MG63 (cell line): ENCODE measurements at places on chromosomes 1 and 21. TPM values are rescaled to one million over a fixed set of nuclear protein-coding genes. Genes with fewer than 3 reads are reported as not detected.

The EXO1 gene
- 28.5 and 40.7 TPM in 2 replicates for total RNA-seq

The OR6N1 gene
- not detected in 2 replicates for total RNA-seq

The FAM177B gene
- not detected in 2 replicates for total RNA-seq

The CSMD2 gene
- not detected in 2 replicates for total RNA-seq

The WNT4 gene
- total RNA-seq: not detected in 2 replicates

The SPRR5 gene
- not detected in 2 replicates for total RNA-seq

The PRR9 gene
- 0.07 and 1.0 TPM in 2 replicates for total RNA-seq

The HES4 gene
- total RNA-seq: 17.6 and 25.5 TPM in 2 replicates

The PIP5K1A gene
- 28.3 and 38.6 TPM in 2 replicates for total RNA-seq

The PYHIN1 gene
- not detected in 2 replicates for total RNA-seq

The SRSF4 gene
- total RNA-seq: 29.8 and 58.1 TPM in 2 replicates

The KRTAP11-1 gene
- total RNA-seq: not detected in 2 replicates

The AMY2A gene
- total RNA-seq: not detected in 2 replicates

The CDC20 gene
- 152 and 260 TPM in 2 replicates for total RNA-seq

The PRRX1 gene
- total RNA-seq: 0.27 and 1.2 TPM in 2 replicates

The TNFRSF1B gene
- 2.5 and 3.9 TPM in 2 replicates for total RNA-seq
